Endothelial cell (in vitro differentiated cells): ENCODE measurements at places on chromosomes 5 and 9.

- no peak for DNase-seq
- H3K4me1 ChIP-seq, result peaks cover 30% of the 10 kb centered on the region
- H3K4me3 ChIP-seq, result no peak overlapping the region
- peaks cover 14% of the 10 kb centered on the region for H3K27me3 ChIP-seq
- H3K27ac ChIP-seq, result no peak overlapping the region
- peaks cover 37% of the 10 kb centered on the region for H3K36me3 ChIP-seq
Measured at GRCh38 chr5:151661968-151662732, 24.6 kb downstream of the SPARC start.

DNA sequence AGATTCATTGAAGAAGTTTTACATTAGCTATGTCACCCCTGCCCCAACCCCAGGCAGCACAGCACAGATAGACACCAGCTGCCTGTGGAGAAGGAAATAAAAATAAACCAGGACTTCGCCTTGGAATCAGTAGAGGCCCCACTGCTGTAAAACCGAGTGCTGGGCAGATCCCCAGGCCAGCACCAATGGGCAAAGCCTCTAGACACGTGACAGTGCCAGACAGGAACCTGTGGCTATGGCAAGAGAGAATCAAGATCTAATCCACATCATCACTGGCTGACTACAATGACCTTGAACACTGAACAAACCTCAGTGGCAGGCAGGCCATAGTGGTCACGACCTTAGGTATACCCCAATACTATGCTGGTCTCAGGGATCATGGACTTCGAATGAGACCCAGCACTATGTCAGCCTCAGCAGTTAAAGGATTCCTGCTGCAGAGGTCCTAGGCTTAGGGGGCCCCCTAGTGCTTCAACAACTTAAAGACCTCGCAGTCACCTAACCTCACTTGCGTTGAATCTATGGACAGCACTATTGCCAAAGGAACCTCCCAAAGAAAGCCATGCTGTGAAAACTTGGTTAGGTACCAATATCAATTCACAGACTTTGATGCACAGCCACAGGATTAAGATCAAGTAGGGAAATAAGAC, 2118.6 kb upstream of the C9orf72 start:
- H3K4me1 ChIP-seq, result no peaks in the 10 kb centered on the region
- H3K36me3 ChIP-seq, result no peaks in the 10 kb centered on the region
- H3K27ac ChIP-seq, result no peak overlapping the region
- H3K4me3 ChIP-seq, result no peak overlapping the region

GRCh38 chr5:131328536-131329285, 64.9 kb downstream of the CDC42SE2 start:
- no peak for DNase-seq
- no peak overlapping the region for H3K4me3 ChIP-seq
- H3K27me3 ChIP-seq, result peaks cover 1% of the 10 kb centered on the region
- no peaks in the 10 kb centered on the region for H3K36me3 ChIP-seq
- H3K4me1 ChIP-seq, result no peaks in the 10 kb centered on the region

DNA sequence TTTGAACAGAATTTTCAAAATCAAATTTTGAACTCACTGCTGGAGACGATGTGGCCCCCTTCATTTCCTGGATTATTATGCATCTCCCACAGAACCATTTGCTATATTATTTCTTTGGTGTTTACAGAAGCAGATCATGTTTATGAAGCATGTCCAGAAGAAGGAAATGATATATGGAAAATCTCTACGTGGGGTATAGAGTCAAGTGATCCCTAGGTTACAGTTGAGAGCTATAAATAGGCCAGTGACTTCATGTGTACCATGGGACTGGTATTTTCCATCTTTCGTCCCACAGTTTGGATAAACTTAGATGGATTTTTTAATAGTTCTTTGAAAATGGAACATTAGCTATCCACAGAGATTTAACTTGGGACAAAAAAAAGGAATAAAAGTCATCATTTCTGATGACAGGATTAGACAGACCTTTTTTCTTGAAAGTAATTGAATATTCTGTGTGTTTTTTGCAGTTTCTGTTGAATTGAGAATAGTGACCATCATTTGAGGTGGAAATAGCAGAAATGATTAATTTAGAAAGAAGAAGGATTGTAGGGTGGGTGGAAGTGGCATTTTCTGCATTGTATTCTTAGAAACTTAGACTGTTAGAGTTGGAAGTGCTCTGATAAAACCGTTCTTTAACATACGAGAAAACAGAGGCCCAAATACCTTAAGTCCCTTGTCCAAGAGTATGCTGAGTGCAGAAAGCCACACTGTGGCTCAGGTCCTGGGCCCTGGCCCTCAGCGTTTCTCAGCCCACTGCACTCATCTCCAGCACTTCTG, 136.4 kb downstream of the PIP5K1B start:
- no peak for DNase-seq
- H3K4me3 ChIP-seq, result no peak overlapping the region
- H3K27me3 ChIP-seq, result no peaks in the 10 kb centered on the region

DNA sequence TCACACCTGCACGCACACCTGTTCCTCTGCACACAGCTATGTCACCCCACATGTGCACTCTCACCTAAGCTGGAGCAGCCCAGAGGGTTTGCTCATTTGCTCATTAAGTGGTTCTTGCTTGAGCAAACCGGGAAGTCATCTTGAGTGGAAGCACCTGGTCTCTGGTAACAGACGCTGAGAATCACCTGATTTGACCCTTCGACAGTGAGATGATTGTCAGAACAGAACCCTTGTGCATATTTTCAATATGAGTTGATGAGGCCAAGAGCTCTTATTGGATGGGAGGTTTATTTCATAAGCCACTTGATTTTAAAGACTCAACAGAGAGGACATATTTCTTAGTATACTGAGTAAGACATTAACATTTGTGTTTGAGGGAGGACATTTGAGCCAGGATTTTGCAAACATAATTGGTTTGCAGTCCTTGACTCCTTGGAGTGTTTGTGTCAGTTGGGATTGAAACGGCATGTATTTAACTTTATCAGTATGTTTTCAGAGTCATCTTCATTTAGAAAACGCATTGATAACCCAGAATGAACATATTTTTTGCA, 22.1 kb upstream of the LPCAT1 start:
- H3K27ac ChIP-seq, result no peak overlapping the region
- H3K4me1 ChIP-seq, result no peaks in the 10 kb centered on the region
- DNase-seq, result no peak
- H3K27me3 ChIP-seq, result peaks cover 15% of the 10 kb centered on the region
